ENCODE measurements at places on chromosomes 6 and 20.

DNA sequence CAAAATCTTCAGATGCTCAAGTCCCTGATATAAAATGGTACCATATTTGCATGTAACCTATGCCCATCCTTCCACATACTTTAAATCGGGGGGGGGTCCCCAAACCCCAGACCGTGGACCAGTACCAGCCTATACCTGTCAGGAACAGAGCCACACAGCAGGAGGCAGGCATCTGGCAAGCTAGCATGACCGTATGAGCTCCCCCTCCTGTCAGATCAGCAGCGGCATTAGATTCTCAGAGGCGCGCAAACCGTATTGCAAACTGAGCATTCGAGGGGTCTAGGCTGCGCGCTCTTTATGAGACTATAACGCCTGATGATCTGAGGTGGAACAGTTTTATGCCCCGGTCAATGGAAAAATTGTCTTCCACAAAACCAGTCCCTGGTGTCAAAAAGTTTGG, 30.7 kb downstream of the FGD2 start:
- no peak for DNase-seq

GRCh38 chr20:56916345-56916622, 287.2 kb downstream of the TFAP2C start:
- no peak for DNase-seq

GRCh38 chr6:167825332-167826229, 1.1 kb upstream of the AFDN start:
- peak; percentile 71 for DNase-seq

- no peak for DNase-seq
Observed at GRCh38 chr6:31541059-31541657, 645 bp downstream of the DDX39B start.

- DNase-seq: no peak
Observed at GRCh38 chr6:85110943-85111342, 338.9 kb upstream of the NT5E start.

DNA sequence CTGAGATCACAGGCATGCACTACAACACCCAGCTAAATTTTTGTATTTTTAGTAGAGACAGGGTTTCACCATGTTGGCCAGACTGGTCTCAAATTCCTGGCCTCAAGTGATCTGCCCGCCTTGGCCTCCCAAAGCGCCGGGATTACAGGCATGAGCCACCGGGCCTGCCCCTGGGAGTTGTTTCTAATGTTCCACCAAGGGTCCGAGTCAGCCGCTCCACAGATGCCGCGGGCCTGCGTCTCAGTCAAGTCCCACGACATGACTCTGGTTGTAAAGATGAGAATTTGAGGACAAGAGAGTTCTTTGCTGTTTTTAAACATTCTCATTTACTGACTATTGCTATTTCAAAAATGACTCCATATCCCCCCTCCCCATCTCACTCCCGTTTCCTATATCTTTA, 30.8 kb downstream of the BNIP5 start:
- DNase-seq: no peak

DNA sequence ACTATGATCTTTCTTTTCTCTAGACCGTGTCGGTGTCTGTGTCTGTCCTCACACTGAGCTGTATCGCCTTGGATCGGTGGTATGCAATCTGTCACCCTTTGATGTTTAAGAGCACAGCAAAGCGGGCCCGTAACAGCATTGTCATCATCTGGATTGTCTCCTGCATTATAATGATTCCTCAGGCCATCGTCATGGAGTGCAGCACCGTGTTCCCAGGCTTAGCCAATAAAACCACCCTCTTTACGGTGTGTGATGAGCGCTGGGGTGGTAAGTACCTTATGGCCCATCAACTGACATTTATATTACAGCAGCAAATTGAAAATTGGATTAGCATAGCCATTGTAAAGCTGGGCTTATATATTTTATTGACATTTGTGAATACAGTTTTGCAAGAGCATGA, 72.2 kb upstream of the GFRAL start:
- DNase-seq: no peak

- DNase-seq: no peak
Observed at GRCh38 chr20:63747622-63748069, 8.1 kb downstream of the SLC2A4RG start.

- DNase-seq: no peak
Observed at GRCh38 chr20:62742979-62743776, 34.5 kb downstream of the NTSR1 start.

DNA sequence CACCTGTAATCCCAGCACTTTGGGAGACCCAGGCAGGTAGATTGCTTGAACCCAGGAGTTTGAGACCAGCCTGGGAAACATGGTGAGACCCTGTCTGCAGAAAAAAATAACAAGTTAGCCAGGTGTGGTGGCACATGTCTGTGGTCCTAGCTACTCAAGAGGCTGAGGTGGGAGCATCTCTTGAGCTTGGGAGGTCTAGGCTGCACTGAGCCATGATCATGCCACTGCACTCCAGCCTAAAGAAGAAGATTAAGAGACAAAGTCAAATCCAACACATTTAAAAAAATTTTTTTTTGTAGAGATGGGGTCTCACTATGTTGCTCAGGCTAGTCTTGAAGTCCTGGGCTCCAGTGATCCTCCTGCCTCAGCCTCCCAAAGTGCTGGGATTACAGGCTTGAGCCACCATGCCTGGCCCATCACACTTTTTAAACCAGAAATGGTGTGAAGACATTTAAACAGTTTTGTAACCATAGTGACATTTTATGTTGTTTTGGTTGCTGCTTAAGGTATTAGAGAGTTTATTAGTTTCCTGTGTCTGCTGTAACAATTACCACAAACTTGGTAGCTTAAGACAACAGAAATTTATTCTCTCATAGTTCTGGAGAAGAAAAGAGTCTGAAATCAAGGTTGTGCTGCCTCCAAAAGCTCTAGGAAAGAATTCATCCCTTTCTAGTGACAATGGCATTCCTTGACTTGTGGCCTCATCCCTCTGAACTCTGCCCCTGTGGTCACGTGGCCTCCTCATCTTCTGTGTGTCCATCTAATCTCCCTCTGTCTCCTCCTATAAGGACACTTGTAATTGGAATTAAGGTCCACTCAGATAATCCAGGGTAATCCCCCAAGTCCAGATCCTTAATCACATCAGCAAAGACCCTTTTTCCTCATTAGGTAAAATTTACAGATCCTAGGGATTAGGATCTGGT, 104.6 kb upstream of the TNFAIP3 start:
- DNase-seq: no peak

- no peak for DNase-seq
Observed at GRCh38 chr6:166611631-166612030, 15.4 kb downstream of the RPS6KA2 start.

GRCh38 chr6:42041481-42042053, 8.8 kb upstream of the TAF8 start:
- no peak for DNase-seq

- DNase-seq: no peak
Observed at GRCh38 chr6:149948011-149948410, 6.2 kb downstream of the ULBP2 start.

DNA sequence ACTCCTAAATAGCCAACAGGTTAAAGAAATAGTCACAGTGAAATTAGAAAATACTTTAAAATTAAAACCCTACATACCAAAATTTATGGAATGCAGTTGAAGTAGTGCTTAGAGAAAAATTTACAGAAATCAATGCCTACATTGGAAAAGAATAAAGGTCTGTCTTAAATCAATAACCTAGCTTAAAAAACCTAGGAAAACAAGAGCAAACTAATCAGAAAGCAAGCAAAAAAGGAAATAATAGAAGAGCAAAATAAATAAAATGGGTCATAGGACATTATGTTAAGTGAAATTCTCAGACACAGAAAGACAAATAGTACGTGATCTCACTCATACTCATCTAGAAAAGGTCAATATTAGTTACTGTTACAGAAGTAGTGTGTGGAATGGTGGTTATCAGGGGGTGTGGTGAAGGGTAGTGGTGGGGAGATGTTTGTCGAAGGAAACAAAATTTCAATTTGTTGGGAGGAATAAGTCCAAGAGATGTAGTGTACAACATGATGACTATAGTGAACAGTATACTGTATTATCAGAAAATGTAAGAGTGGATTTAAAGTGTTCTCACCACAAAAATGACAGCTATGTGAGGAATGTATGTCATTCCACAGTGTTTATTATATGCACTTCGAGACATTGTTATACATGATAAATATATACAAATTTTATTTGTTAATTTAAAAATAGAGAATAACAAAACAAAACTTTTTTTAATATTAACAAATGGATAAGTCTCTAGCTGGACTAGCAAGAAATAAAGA, 423.6 kb downstream of the CDH26 start:
- DNase-seq: no peak

GRCh38 chr6:114382406-114382805, 39.6 kb upstream of the HS3ST5 start:
- no peak for DNase-seq

- no peak for DNase-seq
Observed at GRCh38 chr6:138647006-138647405, 126.6 kb upstream of the CCDC28A start.

DNA sequence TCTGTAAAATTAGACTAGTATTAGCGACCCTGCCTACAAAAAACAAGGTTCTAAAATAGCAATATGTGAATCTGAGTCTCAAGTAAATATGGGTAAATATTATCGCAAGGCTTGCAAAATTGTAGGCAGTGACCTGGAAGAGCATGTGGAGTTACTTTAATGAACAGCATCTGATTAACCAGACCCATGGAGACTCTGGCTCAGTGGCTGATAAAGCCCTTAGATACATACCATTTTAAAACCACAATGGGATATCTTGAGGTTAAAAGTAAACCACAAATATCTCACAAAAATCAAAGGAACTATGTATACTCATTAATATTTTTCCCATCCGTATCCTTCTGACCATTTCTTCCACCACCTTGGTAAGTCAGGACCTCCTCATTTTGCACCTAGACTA, 187.0 kb downstream of the MTFR2 start:
- no peak for DNase-seq

GRCh38 chr6:134911547-134911946, 38.4 kb downstream of the ALDH8A1 start:
- no peak for DNase-seq

DNA sequence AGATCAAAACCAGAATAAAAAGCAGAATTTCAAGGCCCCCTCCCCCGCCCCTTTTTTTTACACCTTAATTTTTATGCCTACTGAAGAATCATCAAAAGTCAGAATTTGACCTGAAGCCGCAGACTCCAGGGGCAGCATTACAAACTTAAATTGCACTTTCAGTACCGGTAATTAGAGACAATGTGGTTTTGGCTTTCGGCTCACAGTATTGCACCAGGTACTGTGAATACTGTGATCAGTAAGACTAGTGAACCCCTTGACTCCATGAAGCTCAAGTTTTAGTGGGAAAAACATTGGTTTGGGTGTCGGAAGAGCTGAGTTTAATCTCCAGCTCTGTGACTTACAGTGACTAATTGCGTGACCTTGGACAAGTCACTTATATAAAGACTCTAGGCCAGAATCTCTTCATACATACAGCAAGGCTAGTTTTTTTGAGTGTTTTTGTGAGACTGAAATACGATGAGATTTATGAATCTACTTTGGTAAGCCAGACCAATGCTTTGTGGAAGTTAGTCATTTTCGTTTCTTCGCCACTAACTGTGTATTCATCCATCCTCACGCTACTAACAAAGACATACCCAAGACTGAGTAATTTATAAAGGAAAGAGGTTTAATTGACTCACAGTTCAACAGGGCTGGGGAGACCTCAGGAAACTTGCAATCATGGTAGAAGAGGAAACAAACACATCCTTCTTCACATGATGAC, 114.7 kb downstream of the SASH1 start:
- DNase-seq: no peak

- no peak for DNase-seq
Observed at GRCh38 chr6:20589266-20589665, 55.0 kb downstream of the CDKAL1 start.

- no peak for DNase-seq
Observed at GRCh38 chr6:17103715-17104114, 1.9 kb downstream of the STMND1 start.

GRCh38 chr20:25848222-25848621, 151.6 kb upstream of the ZNF337 start:
- DNase-seq: no peak

- no peak for DNase-seq
Observed at GRCh38 chr6:50272611-50273010, 222.9 kb upstream of the DEFB112 start.

DNA sequence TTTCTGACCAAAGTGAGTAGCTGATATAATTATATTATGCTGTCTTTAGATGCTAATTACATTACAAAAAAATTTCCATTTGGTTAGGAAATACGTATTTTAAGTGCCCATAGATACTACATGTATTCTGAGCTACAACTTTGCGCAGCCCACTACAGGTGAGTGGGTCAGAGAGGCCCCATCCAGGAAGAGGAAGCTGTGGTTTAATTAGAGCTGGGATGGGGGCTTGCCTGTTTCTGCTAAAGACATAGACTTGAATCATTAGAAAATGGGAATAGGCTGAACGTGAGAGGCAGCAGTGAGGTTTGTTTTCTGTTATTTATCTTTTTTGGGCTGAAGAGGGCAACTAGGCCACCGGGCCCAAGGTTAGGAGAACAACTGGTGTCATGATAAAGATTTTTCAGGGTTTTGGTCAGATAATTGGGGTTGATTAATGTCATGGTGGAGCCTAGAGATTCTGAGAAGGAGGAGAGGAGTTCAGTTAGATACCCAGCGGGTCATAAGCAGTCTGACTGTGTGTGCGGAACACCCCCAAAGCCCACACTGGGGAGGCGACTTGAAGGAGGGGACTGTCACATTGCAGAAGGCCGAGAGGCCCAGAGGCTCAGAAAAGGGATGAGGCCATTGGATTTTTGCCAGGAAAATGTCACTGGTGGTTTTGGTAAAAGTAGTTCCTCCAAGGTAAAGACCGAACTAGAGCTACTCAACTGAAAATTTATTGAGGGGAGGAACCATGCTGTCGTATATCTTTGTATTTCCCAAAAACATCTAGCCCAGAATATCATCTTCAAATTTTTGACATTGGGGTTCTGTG, 14.5 kb upstream of the IRF4 start:
- DNase-seq: no peak

- no peak for DNase-seq
Observed at GRCh38 chr6:158826819-158827501, 7.8 kb upstream of the EZR start.

DNA sequence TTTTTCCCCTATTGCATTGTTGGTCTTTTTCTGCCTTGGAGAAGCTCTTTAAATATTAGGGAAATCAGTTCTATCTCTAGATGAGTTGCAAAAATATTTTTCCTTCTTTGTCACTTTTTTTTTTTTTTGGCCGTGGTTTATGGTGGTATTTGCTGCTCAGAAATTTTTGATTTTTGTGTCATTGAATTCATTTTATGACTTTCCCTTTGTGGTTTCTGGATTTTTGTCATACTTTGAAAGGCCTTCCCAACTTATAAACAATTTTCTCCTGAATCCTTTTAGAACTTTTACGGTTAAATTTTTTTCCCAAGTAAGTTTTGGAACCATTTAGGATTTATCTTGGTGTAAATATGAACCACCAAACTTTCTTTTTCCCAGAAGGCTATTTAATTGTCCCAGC, 145.6 kb downstream of the GJA10 start:
- DNase-seq: no peak
